AG04450 (cell line): ENCODE measurements at places on chromosomes 4 and X.

- DNase-seq = no peak
These were observed 4.3 kb upstream of the MID1IP1 start for GRCh38 chrX:38796946-38797345.

- no peak for DNase-seq
These were observed 923.3 kb downstream of the FAT4 start for GRCh38 chr4:126238013-126238412.

GRCh38 chr4:100929758-100930157 lies 411.9 kb upstream of the EMCN start:
- DNase-seq = no peak

DNA sequence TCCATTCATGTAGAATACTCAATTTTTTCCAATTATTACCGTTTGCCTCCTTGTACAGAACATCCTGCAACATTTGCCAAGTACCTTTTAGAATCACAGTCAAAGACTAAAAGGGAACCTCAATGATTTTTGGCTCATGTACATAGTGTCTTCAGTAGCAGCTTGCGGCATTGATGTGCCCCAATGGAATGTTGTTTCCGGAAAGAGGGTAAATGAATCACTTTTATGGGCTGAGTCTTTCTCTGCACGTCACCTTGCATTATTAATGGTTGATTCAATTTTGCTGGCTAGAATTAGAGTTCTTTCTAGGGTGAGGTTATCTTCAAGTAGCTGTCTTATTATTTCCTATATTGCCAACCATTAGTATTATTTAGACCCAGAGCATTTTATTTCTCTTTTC lies 116.9 kb upstream of the GABRA2 start:
- no peak for DNase-seq

DNA sequence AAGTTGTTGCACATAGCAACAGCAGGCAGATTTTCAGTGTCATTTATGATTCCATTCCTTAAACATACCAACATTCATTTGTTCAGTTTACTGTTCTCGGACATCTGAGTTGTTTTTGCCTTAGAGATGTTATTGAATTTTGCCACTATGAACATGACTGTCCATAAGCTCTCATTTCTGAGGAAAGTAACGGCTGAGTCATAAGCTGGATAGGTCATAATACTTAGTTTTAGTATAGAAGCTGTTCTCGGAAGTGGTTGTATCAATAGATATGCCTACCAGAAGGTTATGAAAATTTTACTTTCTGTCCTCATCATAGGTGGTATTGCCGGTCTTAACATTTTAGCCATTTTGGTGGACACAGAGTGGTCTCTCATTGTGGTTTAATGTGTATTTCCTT lies 157.1 kb upstream of the CLNK start:
- DNase-seq = no peak

DNA sequence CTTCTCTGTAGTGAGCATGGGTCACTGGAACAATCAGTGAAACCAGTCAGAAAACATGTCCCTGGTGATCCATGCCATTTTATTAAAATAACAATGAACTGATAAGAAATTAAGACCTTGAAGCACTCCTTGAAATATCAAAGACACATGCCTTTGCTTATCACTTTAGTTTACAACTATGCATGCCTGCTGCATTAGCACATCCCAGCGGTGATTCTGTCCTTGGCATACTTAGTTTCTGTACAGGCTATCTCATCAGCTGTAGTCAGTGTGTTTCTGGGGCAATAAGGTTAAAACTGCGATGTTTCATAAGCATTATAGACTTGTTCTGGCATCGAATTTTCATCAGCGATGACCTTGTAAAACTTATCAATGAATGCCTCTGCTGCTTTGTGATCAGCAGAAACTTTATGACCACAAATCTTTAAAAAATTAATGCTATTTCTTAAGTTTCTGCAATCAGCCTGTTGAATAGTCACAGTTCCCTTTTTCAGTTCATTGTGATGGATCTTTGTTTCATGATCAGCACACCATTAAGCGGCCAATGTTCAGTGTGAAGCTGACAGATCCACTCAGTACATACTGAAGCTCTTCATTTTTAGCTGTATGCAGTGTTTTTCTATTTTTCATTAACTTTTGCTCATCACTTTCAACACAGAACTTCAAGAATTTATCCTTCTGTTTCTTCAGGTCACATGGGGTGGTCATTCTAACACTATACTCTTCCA lies 150.5 kb downstream of the RNF150 start:
- no peak for DNase-seq

DNA sequence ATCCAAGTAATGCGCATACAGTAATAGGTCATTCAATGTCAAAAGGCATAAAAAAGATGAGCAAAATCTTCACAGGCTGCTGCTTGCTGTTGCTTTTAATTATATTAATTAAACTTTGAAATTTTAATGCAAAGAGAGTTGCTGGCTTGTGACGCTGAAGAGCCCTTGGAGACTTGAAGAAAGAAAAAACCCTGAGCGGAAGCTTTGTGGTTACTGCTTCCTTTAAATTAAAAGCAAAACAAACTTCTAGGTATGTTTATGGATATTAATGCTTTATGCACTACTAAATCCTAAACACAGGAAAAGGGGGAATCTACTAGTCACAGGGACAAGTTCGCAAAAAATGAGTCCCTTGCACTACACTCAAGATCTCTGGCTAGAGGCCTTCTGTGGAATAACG lies 166.7 kb downstream of the ANTXR2 start:
- DNase-seq = no peak

GRCh38 chr4:10346023-10346422 lies 111.2 kb downstream of the ZNF518B start:
- DNase-seq = no peak
